SHP77 treated with DMSO at 0.1 percent for 48 hours (cell line): ENCODE measurements at places on chromosomes 7 and 10.

GRCh38 chr10:75226095-75226494, 9.7 kb downstream of the COMTD1 start:
- DNase-seq = no peak

GRCh38 chr10:99593312-99593711, 26.9 kb downstream of the SLC25A28 start:
- DNase-seq = no peak

DNA sequence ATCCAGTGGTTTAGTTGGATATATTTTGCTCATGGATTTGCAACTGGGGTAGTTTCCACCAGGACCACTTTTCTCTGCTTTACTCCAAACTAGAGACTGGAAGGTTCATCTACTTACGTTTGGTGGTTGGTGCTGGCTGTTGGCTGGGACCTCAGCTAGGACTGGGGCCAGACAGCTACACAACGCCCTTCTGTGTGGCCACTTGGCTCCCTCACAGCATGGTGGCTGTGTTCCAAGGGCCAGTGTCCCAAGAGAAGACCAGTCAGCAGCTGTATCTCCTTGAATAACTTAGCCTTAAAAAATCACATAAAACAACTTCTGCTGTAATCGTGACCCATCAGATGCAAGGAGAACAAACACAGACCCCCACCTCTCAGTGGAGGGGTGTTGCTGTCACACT, 4.2 kb upstream of the KCNH2 start:
- no peak for DNase-seq

DNA sequence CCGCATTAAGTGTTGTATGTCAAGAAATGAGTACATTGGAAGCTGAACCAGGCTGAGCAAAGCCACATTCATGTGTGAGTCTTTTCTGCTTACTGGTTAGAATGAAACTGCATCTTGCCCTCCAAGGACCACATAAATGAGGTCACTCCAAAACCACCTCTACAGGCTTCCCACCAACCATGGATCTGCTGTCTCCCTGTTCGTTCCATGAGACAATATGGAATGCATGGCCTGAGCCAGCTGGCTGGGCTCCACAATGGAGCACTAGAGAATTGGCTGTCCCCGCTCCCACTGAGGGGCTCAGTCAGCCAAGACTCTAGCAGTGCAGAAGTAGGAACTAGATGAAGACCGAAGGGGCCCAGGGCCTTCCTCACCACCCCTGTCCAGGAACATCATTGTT, 120.8 kb downstream of the TNS3 start:
- DNase-seq = no peak

- no peak for DNase-seq
These were observed 38.6 kb downstream of the RSBN1L start for GRCh38 chr7:77734659-77735421.

DNA sequence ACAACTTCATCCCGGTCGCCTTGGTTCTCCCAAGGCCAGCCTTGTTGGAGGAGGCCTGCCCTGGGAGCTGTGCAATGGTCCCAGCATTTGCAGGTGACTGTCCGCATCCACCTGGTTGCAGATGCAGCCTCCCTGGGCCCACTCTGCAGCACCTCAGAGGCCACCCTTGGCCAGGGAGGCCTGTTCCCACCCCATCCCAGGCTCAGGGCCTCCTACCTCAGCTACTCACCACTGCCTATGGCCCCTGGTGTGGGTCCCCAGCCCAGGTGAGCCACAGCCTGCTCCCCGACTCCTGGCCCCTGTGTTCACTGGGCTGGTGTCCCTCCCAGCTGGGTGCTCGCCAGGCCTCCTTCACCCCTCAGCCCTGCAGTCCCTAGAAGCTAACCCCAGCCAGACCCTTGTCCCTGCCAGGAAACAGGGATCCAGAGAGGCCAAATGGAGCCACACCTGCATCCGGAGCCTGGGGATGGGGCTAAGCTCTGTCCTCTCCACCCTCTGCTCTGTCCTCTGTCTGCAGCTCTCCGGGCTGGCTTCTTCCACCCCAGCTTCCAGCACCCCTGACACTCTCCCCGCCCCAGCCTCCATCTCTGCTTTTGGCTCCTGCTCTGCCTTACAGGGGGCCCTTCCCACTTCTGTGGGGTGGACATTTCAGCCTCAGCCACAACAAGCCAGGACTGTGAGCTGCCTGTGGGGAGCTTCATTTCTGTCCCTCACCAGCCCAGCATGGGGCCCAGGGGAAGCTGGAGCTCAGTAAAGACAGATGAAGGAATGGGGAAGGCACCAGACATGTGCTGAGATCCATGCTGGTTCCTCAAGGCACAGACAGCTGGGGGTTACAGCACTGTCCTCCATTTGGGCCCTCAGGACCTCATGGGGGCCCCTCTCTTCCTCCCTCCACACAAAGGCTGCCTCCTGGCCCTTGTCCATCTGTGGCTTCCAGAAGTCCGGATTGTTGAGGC, 35.6 kb upstream of the ANTXRL start:
- DNase-seq = no peak

DNA sequence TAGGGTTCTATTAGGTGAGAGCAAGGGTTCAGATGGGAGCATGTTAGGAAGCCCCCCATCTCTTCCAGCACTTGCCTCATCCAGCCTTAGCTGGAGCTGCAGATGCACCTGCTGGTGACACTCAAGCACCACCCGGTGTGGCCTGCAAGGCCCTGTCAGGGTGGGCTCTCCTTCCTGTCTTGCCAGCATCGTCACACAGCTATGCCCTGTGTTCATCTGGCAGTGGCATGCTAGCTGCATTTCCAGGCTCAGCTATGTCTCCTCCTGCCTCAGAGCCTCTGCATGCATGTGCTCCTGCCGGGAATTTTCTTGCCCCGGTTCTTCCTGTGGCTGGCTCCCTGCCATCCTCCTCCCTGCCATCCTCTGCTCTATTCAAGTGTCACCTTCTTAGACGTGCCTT, 129.7 kb upstream of the KLF6 start:
- no peak for DNase-seq

DNA sequence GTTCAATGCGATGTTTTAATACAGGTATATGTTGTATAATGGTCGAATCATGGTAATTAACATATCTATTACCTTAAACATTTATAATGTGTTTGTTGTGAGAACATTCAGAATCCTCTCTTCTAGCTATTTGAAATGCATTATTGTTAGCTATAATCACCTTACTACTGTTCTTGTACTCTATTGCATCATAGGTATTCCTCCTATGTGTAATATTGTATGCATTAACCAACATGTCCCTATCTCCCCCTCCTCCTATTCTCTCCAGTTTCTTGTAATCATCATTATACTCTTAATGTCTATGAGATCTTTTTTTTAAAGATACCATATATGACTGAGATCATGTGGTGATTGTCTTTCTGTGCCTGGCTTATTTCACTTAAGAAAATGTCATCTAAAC, 235.2 kb downstream of the ATRNL1 start:
- no peak for DNase-seq

DNA sequence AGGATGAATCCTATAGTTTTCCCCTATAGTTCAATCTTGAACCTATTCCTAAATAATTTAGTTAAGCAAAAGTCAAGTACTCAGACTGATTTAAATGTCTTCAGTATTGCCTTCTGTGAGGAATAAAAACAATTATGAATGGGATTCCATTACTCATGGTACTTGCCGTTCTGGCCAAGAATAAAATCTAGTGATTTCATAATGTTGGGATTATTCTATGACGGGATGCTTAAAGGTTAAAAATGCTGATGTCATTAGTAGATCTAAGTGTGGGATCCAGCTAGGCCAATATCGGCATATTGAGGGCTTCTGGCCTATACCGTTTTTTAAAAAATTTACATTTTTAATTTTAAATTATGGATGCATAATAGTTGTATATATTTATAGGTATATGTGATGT, 5.3 kb downstream of the BPGM start:
- no peak for DNase-seq

DNA sequence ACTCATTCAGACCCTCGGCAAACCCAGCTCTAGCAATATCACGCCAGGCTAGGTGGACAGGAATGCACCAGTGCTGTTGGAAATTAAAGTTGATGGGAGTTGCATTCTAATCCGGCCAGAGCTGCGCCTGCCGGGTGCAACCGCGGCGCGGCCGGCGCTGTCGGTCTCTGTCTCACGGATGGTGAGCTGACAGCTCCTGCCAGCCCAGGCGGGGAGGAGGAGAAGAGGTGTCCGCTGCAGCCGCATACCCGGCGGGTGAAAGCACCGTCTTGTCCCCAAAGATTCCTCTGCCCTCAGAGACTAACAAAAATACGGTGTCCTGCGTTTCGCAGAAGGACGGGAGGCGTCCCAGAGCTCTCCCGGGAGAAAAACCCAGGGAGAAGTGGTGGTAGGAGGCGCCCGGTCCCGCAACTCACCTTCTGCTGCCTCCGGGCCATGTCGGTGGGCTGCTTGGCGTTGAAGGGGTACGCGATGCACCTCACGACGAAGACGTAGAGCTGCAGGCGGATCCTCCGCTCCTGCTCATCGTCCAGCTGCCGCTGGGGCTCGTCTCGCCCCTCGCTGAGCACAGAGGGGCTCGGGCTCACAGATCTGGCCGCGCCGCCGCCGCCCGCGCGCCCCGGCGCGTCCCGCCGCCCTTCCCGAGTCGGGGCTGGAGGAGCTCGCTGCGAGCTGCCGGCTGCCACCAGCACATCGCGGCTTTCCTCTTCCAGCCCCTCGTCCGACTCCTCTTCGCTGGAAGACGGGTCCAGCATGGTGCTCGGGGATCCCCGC, 490 bp downstream of the CADPS2 start:
- no peak for DNase-seq

DNA sequence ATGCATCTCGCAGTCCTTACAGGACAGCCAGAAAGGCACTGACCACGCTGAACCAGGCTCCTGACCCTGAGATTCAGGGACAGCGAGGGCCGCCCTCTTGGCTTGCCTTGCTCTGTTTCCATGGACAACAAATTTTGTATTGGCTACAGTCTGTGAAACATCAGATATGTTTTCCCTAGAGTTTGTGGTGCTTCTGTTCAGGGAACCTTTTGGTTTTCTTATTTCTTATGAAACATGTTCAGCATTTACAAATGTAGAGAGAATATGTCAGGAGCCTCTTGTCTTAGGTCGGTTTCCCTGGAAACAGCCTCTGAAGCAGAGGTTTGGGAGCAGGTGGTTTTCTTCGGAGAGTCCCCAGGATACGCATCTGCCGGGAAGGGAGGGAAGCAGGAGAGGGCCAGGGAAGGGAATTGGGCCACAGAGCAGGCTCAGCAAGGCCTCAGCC, 260.1 kb downstream of the CCDC3 start:
- DNase-seq = no peak

- no peak for DNase-seq
These were observed 4.0 kb downstream of the BTRC start for GRCh38 chr10:101357958-101358357.

DNA sequence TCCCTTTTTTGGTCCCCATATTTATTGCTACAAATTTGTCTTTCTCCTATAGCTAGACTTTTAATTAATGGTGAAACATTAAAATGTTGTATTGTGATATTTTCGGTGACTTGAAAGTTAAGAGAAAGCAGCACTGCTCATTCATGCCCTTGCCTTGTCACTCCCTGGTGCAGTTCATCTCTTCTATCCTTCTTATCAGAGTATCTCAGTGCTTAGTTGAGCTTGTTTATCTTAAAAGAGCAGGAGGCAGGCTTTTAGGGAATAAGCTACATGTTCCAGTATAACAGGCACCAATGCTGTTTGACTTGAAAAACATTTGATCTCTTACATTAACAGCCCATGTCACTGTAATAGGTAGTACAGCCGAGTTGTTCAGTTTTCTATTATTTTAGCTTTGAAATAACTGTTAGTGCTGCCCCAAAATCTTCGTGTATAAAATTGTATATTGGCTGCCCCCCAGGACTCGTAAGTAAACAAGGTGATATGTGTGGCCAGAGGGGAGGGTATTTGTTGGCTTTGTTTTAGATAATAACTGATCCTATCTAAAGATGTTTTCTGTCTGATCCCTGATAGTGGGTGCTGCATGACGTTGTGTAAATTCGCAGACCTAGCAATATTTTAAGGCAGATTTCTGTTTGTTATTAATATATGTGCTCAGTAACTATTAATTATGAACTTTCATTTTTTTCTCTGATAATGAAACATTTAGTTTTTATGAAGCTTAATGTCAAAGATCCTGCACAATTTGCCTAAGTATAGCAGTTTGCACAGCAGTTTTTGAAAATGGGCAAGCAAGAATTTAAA, 96.5 kb downstream of the BTRC start:
- no peak for DNase-seq

DNA sequence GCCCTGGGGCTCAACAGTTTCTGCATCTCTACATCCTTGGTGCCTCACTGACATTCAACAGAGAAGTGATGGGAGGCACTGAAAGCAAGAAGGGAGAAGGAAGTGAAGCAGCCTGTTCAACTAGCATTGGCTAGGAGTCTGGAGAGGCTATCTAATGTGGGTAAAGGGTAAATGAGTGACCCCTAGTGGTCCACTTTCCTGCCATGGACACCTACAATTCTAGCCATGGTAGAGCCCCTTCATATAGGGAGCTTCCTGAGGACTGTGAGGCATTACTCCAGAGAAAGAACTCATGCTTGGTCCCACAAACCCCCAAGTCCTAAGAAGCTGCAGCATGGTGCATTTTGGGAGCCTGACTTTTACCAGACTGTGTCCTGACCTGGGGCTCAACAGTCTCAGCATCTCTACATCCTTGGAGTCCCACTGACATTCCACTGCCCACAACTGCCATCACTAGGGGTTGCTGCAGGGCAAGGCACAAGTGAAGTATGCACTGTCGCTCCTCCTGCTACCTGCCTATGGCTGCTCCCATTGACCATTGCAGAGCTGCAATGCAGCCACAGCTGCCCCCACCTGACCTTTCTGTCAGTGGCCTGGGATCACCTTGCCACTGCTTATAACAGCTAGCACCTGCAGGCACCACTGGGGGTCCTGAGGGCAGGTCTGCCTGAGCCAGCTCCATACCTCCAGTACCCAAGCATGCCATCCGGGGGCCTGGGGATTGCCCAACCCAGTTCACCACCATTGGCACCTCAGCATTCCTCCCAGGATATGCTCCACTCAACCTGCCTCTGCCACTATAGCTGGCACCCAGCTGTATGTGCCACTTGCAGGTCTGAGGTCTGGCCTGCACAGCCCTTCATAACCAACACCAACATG, 44.1 kb upstream of the CDK6 start:
- no peak for DNase-seq

DNA sequence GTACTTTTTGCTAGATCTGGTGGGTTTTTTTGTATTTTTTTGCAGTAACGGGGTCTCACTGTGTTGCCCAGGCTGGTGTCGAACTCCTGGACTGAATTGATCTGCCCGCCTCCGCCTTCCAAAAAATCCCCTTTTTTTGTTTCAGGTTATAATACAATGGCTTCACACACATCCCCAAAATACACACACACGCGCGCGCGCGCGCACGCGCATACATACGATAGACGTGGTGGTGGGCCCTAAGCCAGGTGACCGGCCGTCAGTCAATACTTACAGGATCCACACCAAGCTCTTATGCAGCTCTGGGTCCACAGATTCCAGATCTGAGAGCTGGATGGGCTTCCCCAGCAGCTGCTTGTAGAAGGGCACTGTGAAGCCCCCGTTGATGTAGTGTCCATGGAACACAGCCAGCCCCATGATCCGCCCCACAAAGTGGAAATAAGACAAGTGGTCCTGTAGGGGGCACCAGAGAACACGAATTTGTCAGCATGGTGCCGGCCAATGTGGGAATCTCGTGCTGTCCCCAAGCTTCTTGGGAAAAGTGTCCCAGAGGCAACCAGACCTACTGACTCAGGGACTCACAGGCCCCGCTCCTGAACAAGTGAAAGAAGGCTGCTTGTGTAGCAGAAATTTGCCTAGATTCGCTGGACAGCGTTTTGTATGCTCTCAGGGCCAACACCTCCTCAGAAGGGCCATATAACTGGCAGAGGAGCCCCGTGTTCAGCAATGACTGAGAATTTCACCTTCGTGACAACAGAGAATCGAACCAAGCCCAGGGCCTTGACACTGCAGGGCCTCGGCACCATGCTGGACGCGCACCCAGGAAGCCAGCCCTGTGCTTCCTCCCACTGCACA, 103.6 kb downstream of the SMURF1 start:
- peak; percentile 15 for DNase-seq

GRCh38 chr10:93465806-93466675, 16.1 kb downstream of the MYOF start:
- peak; percentile 68 for DNase-seq
